Activated T-cell treated with anti-CD3 and anti-CD28 coated beads, Interleukin-2, amount 50 U/mL, for 24 hours (primary cell): ENCODE measurements at places on chromosomes 16 and 17.
A peak's percentile ranks its signal among the peaks of the same experiment; 100 is the strongest.

DNA sequence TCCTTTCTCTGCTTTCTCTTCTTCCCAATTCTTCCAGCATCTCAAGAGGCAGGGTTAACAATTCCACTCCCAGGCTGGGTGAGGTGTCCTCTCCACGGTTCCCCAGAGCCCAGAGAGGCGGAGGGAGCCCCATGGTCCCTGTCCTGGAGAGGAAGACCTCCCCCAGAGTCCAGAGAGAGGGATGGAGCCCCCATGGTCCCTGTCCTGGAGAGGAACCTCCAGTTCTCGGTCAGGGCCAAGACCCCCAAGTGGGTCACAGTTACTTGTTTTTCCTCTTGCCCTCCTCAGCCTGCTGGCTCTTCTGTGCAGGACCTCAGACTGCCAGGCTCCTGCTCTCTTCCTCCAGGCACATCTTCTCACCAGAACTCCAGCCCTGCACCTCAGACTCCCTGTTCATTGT lies 135.2 kb downstream of the RPTOR start:
- DNase-seq, result no peak

- no peak for DNase-seq
Measured at GRCh38 chr16:53876811-53877210, 172.9 kb downstream of the FTO start.

GRCh38 chr17:35731239-35731916 lies at the start of gene RASL10B:
TSS of gene RASL10B (plus strand) at chr17:35731639. CDS start at chr17:35735185, 3,546 bp downstream.
- peak; percentile 73 for DNase-seq

- no peak for DNase-seq
Measured at GRCh38 chr17:40333781-40334448, 24.9 kb downstream of the RARA start.
